Mucosa of gallbladder (tissue), 1 donor: ENCODE measurements at places on chromosomes 5 and 9. TPM values are rescaled to one million over a fixed set of nuclear protein-coding genes. Genes with fewer than 3 reads are reported as not detected.

DNA sequence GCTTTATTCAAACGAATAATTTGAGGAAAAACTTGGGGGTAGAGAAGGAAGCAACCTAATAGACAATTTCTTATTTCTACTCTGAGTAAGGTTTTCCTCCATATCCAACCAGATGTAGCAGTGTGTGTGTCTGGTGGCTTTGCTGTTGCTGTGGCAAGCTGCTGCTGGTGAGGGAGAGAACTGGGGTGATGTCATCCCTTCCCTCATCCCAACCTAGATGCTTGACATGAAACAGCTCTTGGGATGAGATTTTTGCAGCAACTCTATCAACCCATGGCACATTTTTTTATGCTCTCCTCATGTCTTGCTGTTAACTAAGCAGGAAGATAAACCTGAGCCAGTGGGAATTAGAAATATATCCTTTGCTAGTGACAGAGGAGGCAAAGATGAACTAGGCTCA is 135.8 kb downstream of the PCSK1 start:
- DNase-seq = peak; percentile 18

C5orf34 gene
- 0.69 TPM for total RNA-seq

DNA sequence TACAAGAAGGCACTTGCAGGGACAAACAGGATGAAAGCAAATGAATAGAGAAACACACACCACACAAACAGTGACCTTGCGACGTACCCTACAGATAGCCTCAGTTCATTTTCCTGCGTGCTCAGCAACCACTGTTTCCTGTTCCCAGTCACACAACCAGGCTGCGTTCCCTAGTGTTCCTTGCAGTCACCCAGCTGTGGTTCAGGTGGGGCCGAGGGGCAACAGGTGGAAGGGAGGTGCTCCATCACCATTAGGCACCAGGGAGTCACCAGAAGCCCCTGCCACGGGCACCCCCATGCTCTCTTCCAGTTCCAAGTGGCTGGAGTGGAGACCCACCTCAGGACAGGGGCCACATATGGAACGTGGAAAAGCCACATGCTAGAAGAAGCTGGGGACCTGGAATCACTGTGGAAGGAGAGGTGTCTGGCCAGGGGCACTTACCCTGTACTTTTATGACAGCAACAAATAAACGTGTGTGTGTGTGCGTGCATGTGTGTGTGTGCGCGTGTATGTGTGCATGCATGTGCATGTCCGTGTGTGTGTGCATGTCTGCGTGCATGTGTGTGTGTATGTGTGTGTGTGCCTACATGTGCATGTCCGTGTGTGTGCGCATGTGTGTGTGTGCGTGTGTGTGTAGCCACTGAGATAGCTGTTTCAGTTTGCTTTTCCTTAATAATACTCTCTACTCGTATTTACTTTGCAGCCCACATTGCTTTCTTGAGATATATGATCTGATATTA is 18.8 kb upstream of the FCN2 start:
- DNase-seq = no peak

DNA sequence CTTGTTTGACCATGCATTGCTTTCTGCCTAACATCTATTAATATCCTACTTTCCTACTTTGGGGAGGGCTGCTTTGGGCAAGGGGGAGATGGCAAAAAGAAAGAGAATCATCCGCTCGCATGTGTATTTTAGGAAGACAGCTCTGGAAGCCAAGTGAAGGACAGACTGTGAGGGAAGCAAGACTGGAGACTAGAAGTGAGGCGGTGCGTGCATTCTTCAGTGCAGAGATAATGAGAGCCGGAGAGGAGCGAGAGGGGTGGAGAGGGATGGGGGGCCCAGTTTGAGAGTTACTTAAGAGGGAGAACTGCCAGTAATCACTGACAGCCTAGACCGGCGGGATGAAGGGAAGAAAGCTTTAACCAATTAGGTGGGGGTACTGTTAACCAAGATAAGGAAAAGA is 151.7 kb upstream of the RAPGEF1 start:
- DNase-seq = no peak

GRCh38 chr5:107376546-107377276 is 294.0 kb downstream of the EFNA5 start:
- no peak for DNase-seq

- no peak for DNase-seq
These were observed 23.8 kb downstream of the POLR1E start for GRCh38 chr9:37509536-37509935.

ELL2 gene
- 49.0 TPM for total RNA-seq

DNA sequence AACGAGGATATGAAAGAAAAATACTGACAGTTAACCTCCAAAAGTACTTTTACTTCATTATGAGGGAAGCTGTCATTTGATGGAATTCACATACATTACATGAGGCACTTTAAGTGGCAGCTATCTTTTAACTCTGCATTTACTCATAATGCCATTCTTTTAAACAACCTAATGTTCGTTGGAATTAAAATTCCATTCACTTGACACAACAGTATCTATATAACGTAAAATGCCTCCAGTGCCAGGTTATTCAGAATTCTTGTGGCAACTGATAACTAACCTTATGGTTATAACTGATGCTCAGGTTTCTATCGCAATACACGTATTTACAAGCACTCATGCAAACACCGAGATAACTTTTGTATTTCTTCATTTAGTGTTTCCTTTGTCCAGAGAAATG is 376.9 kb upstream of the GRAMD2B start:
- no peak for DNase-seq

DNA sequence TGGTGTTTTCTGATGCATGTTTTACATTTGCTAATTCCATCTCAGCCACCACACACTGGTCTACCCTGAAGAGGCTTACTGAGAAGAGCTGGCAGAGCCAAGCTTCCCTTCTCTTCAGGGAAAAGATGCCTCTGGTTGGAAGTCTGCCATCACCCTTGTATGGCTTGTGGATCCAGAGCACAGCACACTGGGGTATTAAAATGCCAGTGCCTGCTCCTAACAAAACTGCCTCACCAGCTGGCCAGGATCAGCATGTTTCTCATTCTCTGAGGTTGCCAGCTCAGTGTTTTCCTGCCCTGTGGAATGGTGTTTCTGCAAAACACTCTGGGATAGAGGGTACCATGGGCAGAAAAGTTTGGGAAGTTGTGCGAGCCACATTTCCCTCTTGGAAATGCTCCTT is 31.6 kb upstream of the ZNF618 start:
- peak; percentile 20 for DNase-seq

- no peak for DNase-seq
These were observed 103.7 kb downstream of the ATPSCKMT start for GRCh38 chr5:10145923-10146401.

CDC20B gene
- total RNA-seq = 0.20 TPM

PCDHGA6 gene
- total RNA-seq = 6.6 TPM

DNA sequence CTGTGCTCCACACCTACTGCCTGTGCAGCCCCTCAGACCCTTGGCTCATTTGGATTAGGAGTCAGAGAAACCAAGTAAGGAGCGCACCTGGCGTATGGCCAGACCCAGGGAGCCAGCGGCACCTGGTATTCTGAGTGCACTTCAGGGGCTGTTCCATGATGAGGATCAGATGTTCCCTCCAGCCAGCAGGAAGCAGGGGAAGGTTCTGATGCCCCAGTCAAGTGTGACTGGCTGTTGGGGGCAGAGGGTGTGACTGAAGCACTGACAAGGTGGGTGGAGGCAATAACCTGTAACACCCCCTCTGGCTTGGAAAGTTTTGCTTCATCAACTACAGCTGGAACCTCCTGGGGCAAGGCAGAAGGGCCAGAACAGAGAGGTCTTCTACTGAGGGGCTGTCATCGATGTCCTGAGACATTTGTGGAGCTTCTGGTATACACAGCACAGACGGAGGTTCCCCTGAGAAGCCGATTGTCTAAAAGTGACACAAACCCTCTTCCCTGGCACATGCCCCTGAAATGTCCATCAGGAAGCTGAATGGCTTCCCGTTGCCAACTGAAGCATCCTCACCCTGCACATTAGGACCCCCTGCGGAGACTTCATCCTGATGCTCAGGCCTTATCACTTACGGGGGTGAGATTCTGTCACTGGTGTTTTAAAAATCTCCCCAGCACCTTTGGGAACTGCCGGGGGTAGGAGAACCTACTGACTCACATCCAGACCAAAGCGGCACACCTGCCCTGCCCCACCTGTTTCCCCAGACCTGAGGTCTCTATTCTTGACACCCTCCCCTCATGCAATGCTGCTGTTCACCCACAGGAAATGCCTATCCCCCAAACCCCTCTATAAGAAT is 21.1 kb downstream of the TRAF1 start:
- DNase-seq = no peak

DNA sequence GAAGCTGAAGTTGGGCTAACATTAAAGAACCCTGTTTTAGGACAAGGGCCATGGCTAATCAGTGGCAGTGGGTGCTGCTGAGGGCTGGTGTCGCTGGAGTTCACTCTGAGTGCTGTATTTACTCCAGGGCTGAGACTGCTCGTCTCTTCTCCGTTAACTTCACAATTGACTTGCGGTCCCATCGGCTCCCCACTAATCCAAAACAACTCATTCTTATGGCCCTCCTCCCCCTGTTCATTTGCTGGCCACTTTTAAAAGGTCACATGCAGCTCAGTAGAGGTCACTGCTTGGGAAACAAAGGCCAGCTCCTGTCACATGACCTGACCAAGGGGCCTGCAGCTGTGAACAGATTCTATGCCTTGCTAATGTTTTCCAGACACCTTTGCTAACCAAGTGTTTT is 38.4 kb downstream of the PTCH1 start:
- no peak for DNase-seq

- no peak for DNase-seq
These were observed 518.7 kb downstream of the LRRC70 start for GRCh38 chr5:63097286-63097685.

DNA sequence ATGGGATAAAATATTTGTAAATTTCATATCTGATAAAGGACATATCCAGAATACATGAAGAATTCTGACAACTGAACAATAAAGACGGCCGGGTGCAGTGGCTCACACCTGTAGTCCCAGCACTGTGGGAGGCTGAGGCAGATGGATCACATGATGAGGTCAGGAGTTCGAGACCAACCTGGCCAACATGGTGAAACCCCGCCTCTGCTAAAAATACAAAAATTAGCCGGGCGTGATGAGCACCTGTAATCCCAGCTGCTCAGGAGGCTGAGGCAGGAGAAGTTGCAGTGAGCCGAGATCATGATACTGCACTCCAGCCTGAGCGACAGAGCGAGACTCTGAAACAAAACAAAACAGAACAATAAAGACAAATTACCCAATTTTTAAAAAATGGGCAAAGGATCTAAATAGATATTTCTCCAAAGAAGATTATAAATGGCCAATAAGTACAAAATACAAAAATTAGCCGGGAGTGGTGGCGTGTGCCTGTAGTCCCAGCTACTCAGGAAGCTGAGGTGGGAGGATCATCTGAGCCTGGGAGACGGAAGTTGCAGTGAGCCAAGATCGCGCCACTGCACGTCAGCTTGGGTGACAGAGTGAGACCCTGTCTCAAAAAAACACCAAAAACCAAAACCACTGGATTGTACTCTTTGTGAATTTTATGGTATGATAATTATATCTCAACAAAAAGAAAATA is 9.6 kb upstream of the NSD1 start:
- no peak for DNase-seq

ECSCR gene
- 9.4 TPM for total RNA-seq

DNA sequence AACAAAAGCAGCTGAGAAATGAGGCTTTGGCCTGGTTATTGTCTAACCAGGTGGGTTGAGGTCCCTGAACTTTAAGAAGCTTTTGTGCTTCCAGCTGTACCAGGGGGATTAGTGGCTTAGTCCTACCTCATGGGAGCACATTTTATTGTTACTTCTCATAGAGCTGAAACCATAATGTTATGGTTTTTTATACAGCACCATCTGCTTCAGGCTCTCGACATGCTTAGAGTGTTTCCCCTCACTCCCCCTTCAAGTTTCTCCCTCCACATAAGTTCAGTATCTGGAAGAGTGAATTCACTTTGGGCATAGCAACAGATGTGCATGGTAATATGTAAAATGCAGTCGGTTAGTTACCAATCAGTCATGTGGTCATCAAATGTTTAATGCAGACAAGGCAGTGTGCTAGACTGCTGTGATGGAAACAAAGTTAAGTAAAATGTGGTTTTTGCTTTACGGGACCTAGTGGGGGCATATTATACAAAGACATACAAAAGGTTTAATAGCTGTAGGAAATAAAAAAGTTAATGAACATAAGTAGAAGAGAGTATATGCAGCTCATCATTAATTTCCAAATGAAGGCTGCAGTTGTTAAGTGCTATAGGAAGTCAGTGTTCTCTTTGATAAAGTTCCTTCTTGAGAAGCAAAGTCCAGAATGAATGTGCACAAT is 95.9 kb upstream of the SPRY4 start:
- no peak for DNase-seq

ANKRD20A1 gene
- total RNA-seq = 3.0 TPM

DNA sequence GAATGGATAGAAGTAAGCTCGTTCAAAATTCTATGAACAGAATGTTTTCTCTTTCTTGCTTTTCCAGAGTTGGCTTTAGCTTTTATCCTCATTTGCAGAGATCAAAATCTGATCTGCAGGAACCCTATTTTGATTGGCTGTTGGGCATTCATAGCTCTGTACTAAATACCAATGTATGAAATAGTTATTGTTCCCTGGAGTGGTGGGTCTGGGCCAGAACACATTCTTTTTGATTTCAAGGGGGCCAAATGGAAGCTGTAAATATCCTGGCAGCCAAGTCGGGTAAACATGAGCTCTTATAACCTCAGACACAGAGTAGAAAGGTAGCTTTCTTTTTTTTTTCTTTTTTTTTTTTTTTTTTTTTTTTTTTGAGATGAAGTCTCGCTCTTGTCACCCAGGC is 241.5 kb downstream of the PDZD2 start:
- DNase-seq = no peak
